Stimulated activated CD8-positive, alpha-beta memory T cell treated with anti-CD3 and anti-CD28 coated beads, Interleukin-4, amount 100 ng/mL, for 1 hour (primary cell): ENCODE measurements at places on chromosomes 4 and X.

GRCh38 chr4:88211473-88212252 is 53.2 kb upstream of the ABCG2 start:
- no peak for DNase-seq

DNA sequence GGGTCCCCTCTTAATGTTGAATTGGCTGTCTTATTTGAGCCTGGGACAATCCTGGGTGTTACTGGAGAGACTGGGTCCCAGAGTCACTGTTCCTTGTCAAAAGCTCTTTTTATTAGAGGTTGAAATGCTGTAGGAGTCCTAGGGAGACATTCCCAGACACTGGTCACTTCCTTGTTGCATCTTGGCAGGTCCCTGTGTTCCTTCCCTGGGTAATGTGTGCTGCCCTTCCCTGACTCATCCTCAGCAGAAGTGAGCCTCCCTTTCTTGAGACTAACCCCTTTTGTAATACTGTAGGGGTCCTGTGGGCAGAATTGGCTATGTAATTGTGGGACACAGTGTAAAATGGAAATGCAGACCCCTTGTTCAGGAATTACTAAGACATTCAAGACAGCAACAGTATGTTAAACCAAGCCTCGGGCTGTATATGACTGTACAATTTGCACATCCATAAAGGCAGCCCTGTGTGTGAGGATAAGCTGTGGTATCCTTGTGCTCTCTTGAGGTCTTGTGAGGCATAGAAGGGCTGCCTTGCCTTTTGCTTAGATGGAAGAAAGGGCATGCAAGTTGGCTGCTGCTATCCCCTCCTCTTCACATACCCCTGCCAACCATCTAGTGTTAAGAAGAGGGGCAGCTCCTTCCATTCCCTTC is 53.5 kb downstream of the DCLK2 start:
- DNase-seq, result no peak

- DNase-seq, result no peak
Observed at GRCh38 chrX:133980406-133980805, 5.0 kb downstream of the GPC3 start.

DNA sequence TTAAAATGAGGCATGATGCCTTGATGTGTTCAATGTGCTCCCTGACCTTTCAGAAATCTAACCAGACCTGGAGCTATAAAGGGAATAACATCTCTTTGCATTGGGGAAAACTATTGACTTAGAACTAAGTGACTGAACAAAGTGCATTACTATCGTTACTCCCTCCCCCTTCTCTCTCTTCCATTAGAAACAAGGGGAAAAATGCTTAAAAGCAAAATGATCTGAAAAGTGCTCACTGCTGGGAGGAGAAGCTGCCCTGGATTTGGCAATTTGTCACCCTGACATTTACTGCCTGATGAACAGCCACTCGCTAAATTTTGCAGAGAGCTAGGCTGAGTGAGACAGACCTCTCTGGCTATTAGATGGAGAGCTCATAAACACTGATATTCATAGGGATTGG is 48.6 kb upstream of the PARM1 start:
- DNase-seq, result no peak

GRCh38 chrX:10043386-10043785 is 76.2 kb downstream of the CLDN34 start:
- no peak for DNase-seq

DNA sequence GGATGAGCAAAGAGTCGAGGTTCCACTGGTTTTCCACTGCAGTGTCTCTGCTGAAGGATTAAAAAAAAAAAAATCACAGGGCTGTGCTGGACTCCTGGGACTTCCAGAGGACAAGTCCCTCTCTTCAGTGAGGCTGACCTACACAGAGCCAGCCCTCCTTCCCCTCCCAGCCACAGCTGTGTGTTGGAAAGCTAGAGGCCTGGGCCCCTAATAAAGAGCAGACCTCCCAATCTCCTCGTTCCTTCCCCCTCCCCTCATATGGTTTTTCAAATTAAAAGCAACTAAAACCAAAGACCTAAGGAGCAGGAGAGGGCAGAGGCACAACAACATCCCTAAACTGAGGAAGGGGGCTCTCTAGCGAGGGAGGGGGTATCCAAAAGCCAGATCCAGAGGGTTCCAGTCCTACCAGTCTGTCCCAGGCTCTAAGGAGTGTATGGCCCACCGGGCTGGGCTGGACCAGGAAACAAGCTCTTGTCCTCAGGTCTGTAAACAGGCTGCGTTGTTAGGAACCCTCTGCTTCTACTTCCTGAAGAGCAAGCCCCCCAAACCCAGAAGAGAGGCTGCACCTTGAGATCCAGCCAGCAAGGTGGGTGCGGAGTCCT is 4.0 kb upstream of the PDGFRA start:
- no peak for DNase-seq

GRCh38 chr4:38178392-38178995 is 218.3 kb downstream of the PTTG2 start:
- DNase-seq, result no peak
